Ureter (tissue), 1 donor: ENCODE measurements at places on chromosomes 2 and 18. TPM values are rescaled to one million over a fixed set of nuclear protein-coding genes. Genes with fewer than 3 reads are reported as not detected.

The SERPINB11 gene
- not detected for total RNA-seq

GRCh38 chr18:55268628-55269275 is 309.5 kb upstream of the CCDC68 start:
- no peak for DNase-seq

GRCh38 chr2:102103992-102104871 is 38.3 kb upstream of the IL1R1 start:
- DNase-seq, result peak; percentile 59

- no peak for DNase-seq
Observed at GRCh38 chr2:172607379-172607928, 51.6 kb downstream of the PDK1 start.

DNA sequence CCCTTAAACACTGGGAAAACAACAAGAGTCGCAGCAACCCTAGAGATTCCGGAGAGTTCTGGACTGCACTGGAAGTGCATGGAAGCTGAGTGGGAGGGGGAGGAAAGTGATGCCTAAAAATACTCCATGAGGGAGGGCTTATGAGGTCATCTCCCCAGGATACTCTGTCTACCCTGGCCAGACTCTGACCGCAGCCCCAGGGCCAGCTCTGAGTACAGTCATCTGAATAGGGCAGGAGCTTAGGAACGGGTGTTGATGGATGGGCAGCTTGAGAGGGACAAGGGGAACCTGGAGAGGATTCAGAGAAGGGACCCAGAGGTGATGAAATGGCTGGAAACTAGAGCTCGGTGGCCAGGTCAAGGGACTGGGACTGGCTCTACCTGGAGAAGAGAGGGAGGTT is 79.3 kb upstream of the IGFBP5 start:
- DNase-seq, result no peak

GRCh38 chr2:108621087-108621559 is 86.9 kb downstream of the LIMS1 start:
- peak; percentile 81 for DNase-seq

The TTR gene
- 0.55 TPM for total RNA-seq

The RESP18 gene
- total RNA-seq, result not detected

The TUBB8B gene
- total RNA-seq, result not detected

DNA sequence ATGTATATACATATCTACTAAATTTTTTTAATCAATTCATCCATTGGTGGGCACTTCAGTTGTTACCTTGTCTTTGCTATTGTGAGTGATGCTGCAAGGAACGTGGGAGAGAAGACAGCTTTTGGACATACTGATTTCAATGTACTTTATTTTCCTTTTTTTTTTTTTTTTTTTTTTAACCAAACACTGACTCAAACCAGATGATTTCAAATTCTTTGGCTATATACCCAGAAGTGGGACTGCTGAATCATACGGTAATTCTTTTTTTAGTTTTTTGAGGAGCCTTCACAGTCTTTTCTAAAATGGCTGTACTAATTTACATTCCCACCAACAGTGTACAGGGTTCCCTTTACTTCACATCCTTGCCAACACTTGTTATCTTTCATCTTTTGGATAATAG is 204.7 kb downstream of the INSIG2 start:
- DNase-seq, result no peak

GRCh38 chr2:26352892-26353291 is 6.3 kb upstream of the ADGRF3 start:
- no peak for DNase-seq

The RTP5 gene
- total RNA-seq, result 0.21 TPM

The UGT1A3 gene
- total RNA-seq, result 20.8 TPM

GRCh38 chr2:128589681-128590080 is 271.0 kb upstream of the HS6ST1 start:
- no peak for DNase-seq

The STEAP3 gene
- total RNA-seq, result 40.7 TPM

The POLR1B gene
- total RNA-seq, result 28.7 TPM

- DNase-seq, result no peak
Observed at GRCh38 chr2:222288590-222289277, 10.1 kb downstream of the PAX3 start.

GRCh38 chr2:16319551-16320121 is 346.0 kb downstream of the CYRIA start:
- DNase-seq, result no peak

- no peak for DNase-seq
Observed at GRCh38 chr18:50659091-50660003, 99.5 kb downstream of the MAPK4 start.

DNA sequence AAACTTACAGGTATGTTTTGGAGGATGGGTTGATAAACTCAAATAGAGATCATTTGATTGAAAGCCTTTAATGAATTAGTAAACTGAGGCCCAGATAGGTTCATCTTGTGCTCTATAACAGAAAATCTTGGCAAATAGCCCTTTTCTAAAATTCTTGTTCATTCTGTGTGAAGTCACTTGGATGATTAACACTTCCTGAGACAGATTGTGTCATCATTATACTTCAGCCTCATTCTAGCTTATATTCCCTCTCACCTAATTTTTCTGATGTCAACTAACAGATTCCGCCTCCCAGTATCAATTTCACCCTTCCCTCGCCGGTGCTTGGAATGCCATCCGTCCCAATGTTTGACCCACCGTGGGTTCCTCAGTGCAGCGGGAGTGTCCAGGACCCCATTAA is 84.2 kb upstream of the RPE start:
- DNase-seq, result no peak

DNA sequence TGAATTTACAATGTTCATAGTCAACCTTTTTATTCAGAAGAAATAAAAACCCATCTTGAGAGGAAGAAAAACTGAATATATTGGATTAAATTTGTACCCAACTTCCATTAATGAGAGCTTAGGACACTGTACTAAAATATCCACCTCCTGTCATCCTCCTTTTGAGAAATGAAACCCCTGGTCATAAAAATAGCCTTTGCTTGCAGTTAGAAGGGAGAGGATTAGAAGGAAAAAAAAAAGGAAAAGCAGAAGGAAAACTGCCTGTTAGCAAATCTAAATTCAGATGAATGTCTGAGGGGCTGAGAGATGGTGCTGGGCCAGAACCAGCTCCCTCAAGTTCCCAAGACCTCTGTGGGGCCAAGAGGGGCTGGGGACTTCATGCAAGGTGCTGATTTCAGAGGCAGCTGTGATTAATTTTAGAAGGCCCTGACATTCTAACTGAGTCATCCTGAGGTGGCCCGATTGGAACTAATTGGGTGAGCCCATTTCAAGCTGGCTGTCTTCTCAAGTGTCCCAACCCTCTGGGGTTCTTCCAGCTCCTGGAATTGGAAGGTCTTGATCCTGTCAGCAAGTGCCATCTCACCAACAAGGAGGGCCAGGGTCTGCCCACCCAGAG is 38.4 kb upstream of the BIN1 start:
- peak; percentile 33 for DNase-seq

DNA sequence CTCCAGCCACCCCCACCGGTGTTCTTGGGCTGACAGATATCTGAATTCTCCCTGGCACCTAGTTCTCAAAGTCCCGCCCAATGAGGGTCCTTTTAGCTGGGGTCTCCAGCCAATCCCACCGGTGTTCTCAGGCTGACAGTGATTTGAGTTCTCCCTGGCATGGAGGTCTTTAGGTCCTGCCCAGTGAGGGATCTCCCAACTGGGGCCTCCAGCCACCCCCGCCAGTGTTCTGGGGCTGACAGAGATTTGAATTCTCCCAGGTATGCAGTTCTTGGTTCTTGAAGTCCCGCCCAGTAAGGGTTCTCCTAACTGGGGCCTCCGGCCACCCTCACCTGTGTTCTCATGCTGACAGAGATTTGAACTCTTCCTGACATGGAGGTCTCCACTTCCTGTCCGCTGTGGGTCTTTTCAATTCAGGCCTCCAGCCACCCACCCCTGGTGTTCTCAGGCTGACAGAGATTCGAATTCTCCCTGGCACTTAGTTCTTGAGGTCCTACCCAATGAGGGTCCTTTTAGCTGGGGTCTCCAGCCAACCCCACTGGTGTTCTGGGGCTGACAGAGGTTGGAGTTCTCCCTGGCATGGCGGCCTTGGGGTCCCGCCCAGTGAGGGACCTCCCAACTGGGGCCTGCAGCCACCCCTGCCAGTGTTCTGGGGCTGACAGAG is 154.6 kb downstream of the ANKRD36 start:
- DNase-seq, result peak; percentile 40

The ALPP gene
- not detected for total RNA-seq

DNA sequence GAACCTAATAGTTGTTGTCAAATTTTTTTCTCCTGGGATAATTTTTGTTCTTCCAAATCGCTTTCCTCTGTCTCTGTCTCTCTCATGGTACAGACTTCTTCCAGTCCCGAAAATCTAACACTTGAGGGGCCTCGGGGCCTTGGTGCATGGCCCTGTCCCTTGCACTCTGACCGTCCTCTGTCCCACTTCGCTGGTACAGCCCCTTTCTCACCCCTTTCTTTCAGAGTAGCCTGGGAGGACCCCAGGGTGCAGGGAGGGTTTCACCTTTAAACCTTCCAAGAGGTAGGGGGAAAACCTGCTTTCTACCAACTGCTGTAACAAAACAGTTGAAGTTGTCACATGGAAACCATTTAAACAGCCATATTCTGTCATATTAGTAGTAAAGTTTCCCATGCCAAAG is 22.2 kb upstream of the FAHD2A start:
- peak; percentile 25 for DNase-seq

GRCh38 chr2:232328032-232328422 is 50.5 kb upstream of the ALPP start:
- DNase-seq, result no peak

The GATA6 gene
- total RNA-seq, result 12.6 TPM

The LONRF2 gene
- total RNA-seq, result 3.6 TPM

DNA sequence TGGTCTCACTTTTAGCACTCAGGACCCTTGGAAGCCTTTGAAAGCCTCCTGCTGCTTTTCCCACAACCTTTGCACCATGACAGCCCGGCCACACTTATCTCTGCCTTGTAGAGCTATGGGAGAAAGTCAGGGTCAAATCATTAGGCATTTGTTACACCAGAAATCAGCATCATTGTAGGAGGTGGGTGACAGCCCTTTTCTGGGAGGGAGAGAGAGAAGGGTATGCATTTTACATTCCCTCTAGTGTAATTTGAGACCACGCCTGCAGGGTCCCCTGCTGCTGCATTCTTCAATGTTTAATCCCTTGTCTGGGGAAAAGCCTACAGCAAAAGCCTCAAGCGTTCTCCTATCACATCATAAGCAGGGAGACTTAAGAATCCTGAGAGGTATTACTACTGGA is 766.8 kb upstream of the FAM98A start:
- no peak for DNase-seq
